ENCODE measurements at places on chromosomes 11 and 22. TPM values are rescaled to one million over a fixed set of nuclear protein-coding genes. Genes with fewer than 3 reads are reported as not detected.

Gene GAL3ST3
- polyA plus RNA-seq, result not detected

DNA sequence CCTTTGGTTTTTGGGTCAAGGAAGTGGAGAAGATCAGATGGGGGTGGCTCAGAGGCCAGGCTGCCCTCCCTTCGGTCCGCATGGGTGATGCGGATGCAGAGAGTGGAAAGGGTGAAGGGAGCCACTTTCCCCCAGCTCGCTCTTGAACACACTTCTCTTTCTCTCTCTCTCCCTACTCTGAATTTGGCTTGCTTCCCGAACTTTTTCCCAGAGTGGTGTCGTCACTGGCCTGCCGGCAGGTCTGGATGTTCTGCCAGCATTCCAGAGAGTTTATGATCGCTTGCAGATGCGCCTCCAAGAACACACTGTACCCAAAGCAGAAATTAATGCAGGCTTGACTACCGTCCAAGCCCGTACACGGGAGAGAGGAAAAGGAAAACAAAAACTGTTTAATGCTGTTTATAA, 103.2 kb downstream of the ZBTB16 start:
- DNase-seq, result peak; percentile 99

DNA sequence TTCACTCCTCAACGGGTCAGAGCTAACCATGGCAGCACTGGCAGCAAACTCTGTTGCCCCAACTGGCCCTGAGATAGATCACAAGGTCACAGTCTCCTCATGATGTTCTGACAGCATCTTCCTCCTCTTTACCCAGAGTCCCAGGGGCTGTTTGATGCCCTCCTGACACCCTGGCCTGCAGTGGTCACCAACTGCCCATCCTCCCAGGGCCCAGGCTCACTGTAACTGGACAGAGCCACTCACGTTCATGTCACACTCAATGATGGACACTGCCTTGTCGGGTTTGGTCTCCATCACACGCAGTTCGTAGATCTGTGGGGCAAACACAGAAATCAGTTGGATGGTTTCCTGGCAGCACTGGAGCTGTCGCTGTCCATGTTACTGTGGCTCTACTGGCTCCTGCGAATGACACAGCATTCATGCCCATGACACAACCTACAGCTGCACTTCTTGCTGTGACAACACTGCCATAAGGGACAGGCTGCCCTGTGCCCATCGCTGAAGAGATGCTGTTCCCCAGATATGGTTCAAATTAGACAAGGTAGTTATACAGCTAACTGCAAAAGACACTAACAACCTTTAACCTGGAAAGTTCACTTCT, 10.4 kb upstream of the C22orf39 start:
- DNase-seq, result no peak

- peak; percentile 24 for DNase-seq
Measured at GRCh38 chr11:102320679-102321078, 3.4 kb downstream of the BIRC3 start.

GRCh38 chr11:10375280-10375971, 70.6 kb downstream of the ADM start:
- DNase-seq, result no peak

- no peak for DNase-seq
Measured at GRCh38 chr22:42742940-42743339, 22.3 kb upstream of the A4GALT start.

- DNase-seq, result no peak
Measured at GRCh38 chr11:83116015-83116641, 40.8 kb upstream of the PCF11 start.

Gene TMEM134
- polyA plus RNA-seq, result 70.7 TPM

All from small intestine (tissue), 16 donors.